ENCODE measurements at places on chromosomes 5 and 9.

GRCh38 chr9:18766989-18767550 is 265.9 kb downstream of the SAXO1 start:
- DNase-seq = no peak

GRCh38 chr9:122115176-122116035 is 22.3 kb upstream of the TTLL11 start:
- no peak for DNase-seq

GRCh38 chr9:5305741-5306140 is 1.2 kb upstream of the RLN2 start:
- no peak for DNase-seq

DNA sequence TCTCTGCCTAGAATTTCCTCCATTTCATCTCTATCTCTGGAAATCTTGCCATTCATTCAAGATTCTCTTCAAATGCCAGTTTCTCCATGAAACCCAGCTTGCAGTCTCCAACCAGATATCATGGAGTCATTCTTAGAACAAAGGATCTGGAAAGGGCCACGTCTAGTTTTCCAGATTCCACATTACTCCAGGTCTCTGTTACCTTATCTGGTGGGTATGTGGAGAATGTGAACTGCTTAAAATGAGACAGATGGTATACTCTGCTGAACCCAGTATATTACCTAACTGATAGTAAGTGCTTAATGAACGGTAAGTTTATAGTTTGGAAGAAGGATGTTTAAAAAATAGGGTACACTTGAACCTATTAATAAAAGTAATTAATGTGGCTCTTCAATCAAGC is 52.3 kb upstream of the ZSWIM6 start:
- no peak for DNase-seq

DNA sequence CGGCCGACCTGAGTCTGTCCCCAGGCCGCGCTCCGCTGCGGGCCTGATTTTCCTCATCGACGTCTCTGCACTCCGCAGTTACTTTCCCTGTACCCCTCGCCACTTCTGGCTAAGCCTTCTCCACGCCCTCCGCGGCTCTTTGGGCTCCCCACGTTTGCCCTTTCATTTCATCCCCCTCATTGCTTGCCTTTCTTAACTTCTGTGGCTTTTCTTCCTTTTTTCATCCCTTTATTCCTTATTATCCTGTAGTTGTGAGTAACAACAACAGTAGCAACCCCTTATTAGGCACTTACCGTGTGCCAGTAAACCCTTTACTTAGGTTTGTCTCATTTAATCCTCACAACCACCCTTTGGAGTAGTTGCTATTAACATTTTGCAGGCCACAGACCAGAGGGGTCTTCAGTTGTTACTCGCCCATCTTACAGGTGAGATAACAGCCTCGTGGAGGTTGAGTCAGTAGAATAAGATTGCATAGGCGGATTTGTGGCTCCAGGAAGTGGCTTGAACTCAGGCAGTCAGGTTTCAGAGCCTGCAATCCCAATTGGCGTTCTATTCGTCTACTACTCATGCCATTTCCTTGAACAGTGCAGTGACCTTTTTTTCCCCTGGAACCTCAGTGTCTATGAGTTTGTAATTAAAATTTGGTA is 724 bp downstream of the TCERG1 start:
- DNase-seq = no peak
